Activated CD4-positive, alpha-beta memory T cell treated with anti-CD3 and anti-CD28 coated beads, Interleukin-2, amount 10 ng/mL, durations not matched to agents 7 days and 5 days (primary cell): ENCODE measurements at places on chromosomes 1 and 21. TPM values are rescaled to one million over a fixed set of nuclear protein-coding genes. Genes with fewer than 3 reads are reported as not detected.

- peak; percentile 55 for DNase-seq
Observed at GRCh38 chr1:66350001-66350547, 183.9 kb upstream of the SGIP1 start.

- DNase-seq = no peak
Observed at GRCh38 chr1:224541072-224541790, 74.9 kb upstream of the CNIH3 start.

- DNase-seq = peak; percentile 83
Observed at GRCh38 chr1:159826441-159827101, at the start of gene SLAMF8. Gene SLAMF8 (plus strand): TSS chr1:159826873. CDS start chr1:159826899, 26 bp downstream.

DNA sequence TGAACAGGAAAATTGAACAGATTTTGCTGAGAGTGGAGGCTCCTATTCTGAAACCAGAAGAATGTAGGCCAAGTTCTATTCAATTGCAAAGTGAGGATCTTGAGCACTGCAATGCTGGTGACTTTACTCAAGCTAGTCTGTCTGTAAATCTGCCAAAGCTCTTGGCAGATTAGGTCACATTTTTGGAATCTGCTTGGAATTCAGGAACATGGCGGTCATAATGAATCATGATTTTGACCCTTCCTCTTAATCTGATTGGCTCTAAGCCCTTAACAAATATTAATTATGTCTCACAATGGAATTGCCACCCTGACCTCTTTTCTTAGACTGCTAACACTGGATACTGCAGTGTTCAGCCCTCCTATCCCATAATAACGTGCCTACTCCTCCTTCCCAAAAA, 7.2 kb upstream of the GNG12 start:
- no peak for DNase-seq

DNA sequence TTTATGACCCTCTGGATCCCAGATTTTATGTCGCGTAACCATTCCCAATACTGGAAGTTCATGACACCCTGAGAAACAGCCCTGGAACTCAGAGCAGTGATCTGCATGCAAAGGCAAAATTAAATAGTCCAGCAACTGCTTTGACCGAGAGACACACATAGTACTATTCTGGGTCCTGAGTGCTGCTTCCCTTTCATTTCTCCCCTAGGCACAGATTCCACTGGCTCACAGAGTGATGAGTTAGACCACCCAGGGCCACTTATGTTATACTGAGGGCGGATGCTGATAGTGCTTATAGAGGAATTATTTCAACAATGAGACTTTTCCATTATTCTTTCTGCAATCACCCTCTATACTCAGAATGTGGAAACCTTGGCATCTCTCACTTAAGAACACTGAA, 69.2 kb downstream of the NFIA start:
- no peak for DNase-seq

- DNase-seq = no peak
Observed at GRCh38 chr1:173477286-173478093, at the start of gene PRDX6. Gene PRDX6 (plus strand): TSS chr1:173477335. CDS start chr1:173477398, 63 bp downstream.

GRCh38 chr1:57835620-57836019, 411.8 kb upstream of the DAB1 start:
- no peak for DNase-seq

GRCh38 chr1:158186180-158186579, 5.5 kb downstream of the CD1D start:
- DNase-seq = no peak

DNA sequence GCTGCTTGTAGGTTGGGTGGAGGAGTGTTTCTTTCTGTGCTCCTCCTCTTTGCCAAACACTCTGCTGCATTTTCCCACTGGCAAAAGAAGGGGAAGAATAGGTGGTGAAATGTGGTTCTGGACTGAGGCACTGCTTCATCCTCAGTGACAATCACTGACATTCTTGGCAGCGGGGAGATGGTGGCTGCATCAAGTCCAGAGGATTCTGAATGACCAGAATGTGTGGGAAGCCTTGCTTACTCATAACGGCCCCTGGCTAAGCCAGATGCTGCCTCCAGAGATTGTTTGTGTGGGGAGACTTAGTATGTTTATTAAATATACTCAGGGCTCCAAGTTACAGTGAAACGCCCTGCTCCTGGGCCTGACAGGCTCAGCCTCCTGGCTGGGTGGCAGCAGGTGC, 160.3 kb downstream of the CACNA1E start:
- DNase-seq = no peak

DNA sequence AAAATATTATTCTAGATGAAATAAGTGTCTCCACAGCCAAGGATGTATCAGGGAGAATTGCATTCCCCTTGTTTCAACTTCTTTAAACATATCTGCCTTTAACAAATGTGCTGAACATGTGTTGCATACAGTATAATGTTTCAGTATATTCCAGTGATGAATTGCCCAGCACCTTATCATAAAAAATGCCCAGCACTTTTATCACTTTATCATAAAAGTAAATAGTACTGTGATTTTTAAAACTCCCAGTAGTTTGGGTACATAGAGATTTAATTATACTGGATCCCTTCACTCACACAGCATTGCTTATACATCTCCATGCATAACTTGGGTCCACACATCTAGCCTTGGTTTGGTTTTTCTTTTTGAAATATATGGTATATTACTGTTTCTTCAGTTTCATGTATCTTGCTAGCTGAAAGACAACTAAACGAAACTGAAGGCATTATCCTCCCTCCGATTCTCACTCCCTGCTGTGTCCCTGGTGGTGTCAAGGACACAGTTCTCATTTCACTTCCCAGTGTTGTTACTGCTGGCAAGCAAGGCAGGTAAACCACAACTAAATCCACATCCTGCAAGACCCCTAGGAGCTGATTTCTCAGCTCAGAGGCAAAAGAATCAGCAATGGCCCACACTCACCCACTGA, 118.2 kb upstream of the SLC44A3 start:
- no peak for DNase-seq

DNA sequence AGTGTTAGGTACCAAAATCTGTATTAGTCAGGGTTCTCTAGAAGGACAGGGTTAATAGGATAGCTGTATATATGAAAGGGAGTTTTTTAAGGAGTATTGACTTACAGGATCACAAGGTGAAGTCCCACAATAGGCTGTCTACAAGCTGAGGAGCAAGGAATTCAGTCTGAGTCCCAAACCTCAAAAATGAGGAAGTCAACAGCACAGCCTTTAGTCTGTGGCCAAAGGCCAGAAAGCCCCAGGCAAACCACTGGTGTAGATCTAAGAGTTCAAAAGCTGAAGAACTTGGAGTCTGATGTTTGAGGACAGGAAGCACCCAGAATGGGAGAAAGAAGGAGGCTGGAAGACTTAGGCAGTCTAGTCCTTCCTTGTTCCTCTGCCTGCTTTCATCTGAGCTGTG, 487.5 kb upstream of the CHRM3 start:
- no peak for DNase-seq

- DNase-seq = no peak
Observed at GRCh38 chr1:1333551-1334241, 2.6 kb downstream of the TAS1R3 start.

GRCh38 chr1:22611530-22611947, 24.9 kb upstream of the C1QA start:
- DNase-seq = peak; percentile 52

DNA sequence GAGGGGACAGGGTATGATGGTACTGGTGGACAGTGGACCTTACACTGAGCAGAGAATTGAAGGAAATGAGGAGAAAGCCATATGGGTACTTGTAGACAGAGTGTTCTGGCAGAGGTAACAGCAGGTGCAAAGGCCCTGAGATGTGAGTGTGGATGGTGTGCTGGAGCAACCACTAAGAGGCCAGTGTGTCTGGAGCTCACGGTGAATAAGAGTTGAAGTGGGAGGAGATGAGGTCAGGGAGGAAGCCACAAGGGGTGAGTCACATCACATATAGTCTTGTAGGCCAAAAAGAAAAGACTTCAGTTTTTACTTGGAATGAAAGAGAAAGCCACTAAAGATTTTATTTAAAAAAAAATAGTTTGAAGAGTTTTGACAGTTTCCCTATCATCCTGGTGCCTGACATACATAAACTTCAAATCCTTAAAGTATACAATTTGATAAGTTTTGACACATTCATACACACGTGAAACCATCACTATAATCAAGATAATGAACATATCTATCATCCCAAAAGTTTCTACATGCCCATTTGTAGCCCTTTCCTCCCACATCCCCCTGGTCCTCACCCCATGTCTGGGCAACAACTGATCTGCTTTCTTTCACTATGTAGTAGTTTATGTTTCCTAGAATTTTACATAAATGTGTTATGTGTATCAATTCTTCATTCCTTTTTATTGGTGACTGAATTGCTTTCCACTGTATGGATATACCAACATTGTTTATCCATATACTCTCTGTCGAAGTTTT, 148.4 kb downstream of the GPATCH2 start:
- peak; percentile 73 for DNase-seq

- DNase-seq = no peak
Observed at GRCh38 chr21:29267666-29268065, 31.1 kb upstream of the BACH1 start.

Gene AKR7A3
- 0.48 TPM for total RNA-seq
